Activated CD8-positive, alpha-beta T cell treated with anti-CD3 and anti-CD28 coated beads, Interleukin-2, amount 10 ng/mL, durations not matched to agents 7 days and 5 days (primary cell): ENCODE measurements at places on chromosomes 2 and 18.

DNA sequence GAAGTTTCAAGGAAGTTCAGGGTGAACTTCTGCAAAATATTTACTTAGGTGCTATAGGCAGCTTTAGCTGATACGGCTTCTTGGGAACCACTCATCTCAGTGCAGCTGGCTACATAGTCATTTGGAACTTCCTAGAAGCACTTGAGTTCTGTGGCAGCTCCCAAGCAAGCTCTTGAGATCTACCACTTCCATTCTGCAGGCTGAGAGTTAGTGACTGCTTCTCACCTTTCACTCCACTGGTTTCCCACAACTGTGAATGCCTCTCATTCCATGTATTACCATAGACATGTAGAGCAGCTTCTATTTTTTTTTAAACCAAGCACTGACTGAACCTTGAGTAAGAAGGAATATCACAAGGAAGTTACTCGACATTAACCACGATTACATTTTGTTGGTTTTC, 994.1 kb upstream of the ACVR2A start:
- no peak for DNase-seq
- H3K4me3 ChIP-seq, result no peak overlapping the region
- H3K27ac ChIP-seq, result no peak overlapping the region
- no peaks in the 10 kb centered on the region for H3K27me3 ChIP-seq
- H3K36me3 ChIP-seq, result no peaks in the 10 kb centered on the region

- peak overlapping the region; percentile 97 for H3K27ac ChIP-seq
- H3K27me3 ChIP-seq, result peaks cover 3% of the 10 kb centered on the region
- peaks cover 21% of the 10 kb centered on the region for H3K4me1 ChIP-seq
- peak; percentile 22 for DNase-seq
Measured at GRCh38 chr18:44759925-44760342, 79.2 kb downstream of the SETBP1 start.

DNA sequence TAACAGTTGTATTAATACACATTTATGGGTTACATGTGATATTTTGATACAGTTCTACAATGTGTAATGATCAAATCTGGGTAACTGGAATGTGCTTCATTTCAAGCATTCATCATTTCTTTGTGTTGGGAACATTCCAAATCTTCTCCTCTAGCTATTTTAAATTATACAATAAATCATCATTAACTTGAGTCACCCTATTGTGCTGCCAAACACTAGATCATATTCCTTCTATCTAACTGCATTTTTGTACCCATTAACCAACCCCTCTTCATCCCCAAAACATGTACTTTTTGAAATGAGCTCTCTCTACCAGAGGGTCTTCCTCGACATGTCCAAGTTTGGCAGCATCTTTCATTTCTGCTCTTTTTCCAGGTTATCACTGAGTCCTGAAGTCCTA, 81.1 kb upstream of the TTC39C start:
- H3K36me3 ChIP-seq, result peaks cover 11% of the 10 kb centered on the region

- H3K27me3 ChIP-seq, result no peaks in the 10 kb centered on the region
- H3K4me3 ChIP-seq, result no peak overlapping the region
- H3K4me1 ChIP-seq, result peaks cover 4% of the 10 kb centered on the region
- peaks cover 4% of the 10 kb centered on the region for H3K36me3 ChIP-seq
- no peak overlapping the region for H3K27ac ChIP-seq
Measured at GRCh38 chr2:25489631-25490030, 147.9 kb upstream of the DNMT3A start.

DNA sequence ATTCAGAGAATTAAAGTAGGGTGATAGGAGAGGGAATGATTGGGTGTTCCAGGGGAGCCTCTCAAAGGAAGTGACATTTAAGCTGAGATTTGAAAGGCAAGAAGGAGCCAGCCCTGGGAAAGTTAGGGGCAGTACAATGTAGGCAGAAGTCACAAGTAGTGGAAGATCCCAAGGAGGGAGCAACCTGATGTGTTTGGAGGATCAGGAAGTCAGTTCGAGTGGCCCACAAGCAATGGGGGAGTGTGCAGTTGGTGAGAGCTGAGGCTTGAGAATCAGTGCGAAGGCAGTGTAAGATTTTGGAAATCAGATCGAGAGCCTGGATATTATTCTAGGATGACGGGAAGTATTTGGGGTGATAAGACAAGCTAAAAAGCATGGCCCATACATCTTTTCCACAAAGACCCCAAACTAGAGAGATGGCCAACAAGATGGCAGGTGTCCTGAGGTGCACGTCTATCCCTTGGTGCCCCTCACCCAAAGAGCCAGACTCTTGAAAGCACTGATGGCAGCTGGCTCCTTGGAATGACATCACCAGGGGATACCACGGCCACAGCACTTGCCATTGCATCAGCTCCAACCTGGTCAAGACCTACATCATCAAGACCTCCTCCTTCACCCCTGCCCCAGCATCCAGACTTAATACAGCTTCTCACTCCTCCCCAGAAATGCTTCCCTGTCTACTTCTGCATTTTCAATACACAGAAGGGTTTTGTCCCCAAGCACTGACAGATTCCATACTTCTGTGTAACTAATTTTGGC, 127.3 kb downstream of the BCL2 start:
- H3K27ac ChIP-seq, result peak overlapping the region; percentile 28
- H3K4me3 ChIP-seq, result no peak overlapping the region
- H3K36me3 ChIP-seq, result peaks cover 48% of the 10 kb centered on the region

DNA sequence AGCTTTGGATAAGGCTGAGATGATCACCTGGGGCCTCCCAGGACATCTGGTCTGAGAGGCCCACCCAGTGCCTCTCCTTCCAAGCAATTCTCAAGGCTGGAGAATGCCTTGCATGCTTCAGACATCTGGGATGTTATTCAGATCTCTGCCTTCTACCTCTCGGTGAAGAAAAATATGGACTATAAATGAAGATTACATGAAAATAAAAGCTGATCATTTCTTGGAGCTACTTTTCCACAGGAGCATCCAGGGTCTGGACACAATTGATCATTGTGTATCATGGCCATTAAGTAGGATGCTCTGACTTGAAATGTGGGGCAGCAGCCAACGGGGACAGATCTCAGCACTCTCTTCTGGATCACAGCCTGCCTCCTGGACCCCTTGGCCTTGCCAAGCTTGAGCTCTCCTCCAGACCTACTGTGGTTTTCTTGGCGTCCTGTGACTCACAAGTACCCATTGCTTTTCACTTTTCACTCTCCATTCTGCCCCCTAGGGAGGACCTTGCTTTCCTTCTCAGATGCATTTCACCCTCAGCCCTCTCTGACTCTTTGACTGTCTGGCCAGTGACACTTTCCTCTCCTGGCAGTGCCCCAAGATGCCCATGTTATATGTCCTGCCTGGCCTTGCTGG, 203.1 kb downstream of the INSIG2 start:
- peaks cover 22% of the 10 kb centered on the region for H3K27me3 ChIP-seq
- no peak for DNase-seq
- no peak overlapping the region for H3K4me3 ChIP-seq
- H3K27ac ChIP-seq, result no peak overlapping the region
- H3K4me1 ChIP-seq, result no peaks in the 10 kb centered on the region

- peaks cover 15% of the 10 kb centered on the region for H3K4me1 ChIP-seq
- no peak overlapping the region for H3K4me3 ChIP-seq
- DNase-seq, result peak; percentile 11
- H3K27ac ChIP-seq, result no peak overlapping the region
- no peaks in the 10 kb centered on the region for H3K27me3 ChIP-seq
Measured at GRCh38 chr2:126650994-126651393, 5.0 kb upstream of the GYPC start.

DNA sequence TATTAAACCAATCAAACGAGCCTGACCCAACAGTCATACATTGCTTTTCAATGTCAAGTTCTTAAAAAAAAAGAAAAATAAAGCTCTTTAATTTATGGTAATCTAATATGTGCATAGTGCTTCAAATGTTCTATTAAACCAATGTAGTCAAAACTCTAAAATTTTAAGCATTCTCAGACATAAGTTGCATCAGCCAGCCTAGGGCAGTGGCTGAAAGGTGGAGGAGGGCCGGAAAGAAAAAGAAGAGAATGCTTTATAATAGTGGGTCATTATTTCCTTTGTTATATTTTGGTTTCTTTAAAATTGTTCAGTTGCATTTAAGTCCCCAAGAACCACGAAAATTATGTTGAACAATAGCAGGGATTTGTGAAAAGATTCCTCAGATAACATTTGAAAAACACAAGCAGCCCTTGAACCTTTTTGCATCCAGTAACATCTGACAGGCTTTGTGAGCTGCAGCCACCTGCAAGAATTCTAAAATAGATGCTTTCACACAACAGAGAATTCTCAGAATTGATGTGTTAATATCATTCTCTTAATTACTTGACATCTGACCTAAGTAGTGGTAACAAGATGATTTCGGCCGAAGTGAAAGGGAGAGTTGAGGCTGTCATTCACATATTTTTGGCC, 252.1 kb downstream of the CDCA7 start:
- peaks cover 10% of the 10 kb centered on the region for H3K27me3 ChIP-seq
- no peak overlapping the region for H3K4me3 ChIP-seq
- no peaks in the 10 kb centered on the region for H3K4me1 ChIP-seq
- no peak for DNase-seq

DNA sequence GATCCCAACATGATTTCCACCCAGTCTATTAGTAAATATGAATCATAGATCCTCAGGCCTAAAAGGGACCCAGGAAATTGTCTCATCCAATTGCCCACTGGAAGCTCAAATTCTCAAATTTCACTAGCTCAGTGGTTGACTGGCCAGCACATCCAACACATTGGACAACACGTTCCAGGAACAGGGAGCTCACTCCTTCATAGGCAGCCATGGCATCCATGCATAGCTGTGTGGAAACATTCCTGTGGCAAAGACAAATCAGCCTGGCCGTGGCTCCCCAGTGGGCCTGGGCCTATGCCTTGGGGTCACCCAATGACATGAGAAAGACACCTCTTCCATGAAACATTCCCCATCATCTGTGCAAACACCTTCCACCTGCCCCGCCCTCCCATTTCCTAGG, 261.1 kb downstream of the ANAPC1 start:
- H3K4me1 ChIP-seq, result peaks cover 26% of the 10 kb centered on the region
- H3K27me3 ChIP-seq, result peaks cover 7% of the 10 kb centered on the region
- no peak overlapping the region for H3K27ac ChIP-seq
- no peak overlapping the region for H3K4me3 ChIP-seq
- DNase-seq, result no peak

DNA sequence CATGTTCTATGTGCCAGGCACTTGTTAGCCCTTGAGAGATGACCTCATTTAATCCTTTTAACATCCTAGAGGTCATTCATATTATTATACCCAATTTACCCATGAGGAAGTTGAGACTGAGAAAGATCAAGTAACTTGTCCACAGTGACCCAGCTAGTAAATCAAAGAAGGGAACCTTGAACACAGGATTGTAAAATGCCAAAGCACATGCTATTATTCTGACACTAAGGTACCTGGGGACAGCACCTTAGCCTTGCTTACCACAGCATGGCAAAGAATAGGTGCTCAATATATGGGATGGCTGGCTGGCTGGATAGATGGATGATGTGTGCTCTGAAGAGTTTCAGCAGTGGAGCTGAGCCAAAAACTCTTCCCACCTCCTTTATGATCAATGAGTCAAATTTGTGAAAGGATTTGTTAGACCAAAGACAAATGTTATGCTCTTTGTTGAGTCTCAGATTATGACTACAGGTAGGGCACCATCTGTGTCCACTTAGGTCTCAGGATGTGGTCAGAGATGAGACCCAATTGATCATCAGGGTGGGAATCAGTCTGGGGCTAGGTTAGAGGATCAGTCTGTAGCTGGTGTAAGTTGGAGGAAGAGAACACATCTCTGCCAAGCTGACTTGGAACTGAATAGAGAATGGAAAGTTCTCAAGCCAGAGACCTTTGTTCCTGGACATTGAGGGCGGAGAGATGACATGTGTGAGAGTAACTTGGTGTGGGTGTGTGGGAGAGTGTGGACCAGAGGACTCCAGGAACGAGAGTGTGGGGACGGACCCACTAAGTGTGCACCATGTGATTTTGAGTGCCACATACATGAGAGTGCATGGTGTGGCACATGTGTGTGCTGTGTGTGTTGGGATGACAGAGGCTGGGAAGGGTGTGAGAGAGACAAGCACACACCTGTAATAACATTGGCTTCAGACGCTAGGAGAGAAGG, 16.3 kb upstream of the PKDCC start:
- H3K4me3 ChIP-seq, result no peak overlapping the region
- no peaks in the 10 kb centered on the region for H3K36me3 ChIP-seq
- peaks cover 8% of the 10 kb centered on the region for H3K4me1 ChIP-seq
- peaks cover 13% of the 10 kb centered on the region for H3K27me3 ChIP-seq
- no peak overlapping the region for H3K27ac ChIP-seq

DNA sequence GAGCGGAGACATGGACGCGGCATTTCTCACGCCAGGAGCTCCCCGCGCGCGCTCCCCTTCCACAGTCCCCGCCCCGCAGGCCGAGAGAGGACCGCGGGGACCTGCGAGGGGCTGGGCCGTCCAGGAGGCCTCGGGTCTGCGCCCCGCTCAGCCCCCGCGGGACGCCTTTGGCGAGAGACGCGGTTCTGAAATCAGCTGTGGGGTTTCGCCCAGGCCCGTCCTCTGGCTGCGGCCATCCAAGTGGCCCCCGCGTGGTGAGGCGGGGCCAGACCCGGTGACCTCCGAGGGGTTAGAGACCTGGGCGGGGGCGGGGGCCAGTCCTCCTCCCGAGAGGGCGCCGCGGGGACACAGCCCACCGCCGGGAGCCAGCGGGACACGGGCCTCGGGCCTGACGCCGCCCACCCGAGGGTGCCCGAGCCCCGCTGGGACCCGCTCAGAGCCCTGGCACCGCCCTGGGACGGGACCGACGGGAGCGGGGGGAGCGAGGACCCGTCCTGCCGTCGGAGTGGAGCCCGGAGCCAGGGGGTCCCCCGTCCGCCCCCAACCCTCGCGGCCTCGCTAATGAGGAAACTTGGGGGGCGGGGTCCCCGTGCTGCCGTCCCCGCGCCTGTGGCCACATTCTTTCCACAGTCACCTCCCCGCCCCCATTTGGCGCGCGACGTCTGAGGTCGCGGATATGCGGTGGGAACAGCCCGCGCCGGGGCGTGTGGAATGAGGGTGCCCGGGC, 6.1 kb upstream of the SALL3 start:
- H3K36me3 ChIP-seq, result peaks cover 9% of the 10 kb centered on the region
- H3K4me1 ChIP-seq, result peaks cover 11% of the 10 kb centered on the region
- no peak overlapping the region for H3K27ac ChIP-seq
- DNase-seq, result no peak
- no peak overlapping the region for H3K4me3 ChIP-seq

GRCh38 chr2:178920916-178921513, 113.8 kb upstream of the TTN start:
- no peaks in the 10 kb centered on the region for H3K4me1 ChIP-seq
- H3K4me3 ChIP-seq, result no peak overlapping the region
- H3K27me3 ChIP-seq, result no peaks in the 10 kb centered on the region

DNA sequence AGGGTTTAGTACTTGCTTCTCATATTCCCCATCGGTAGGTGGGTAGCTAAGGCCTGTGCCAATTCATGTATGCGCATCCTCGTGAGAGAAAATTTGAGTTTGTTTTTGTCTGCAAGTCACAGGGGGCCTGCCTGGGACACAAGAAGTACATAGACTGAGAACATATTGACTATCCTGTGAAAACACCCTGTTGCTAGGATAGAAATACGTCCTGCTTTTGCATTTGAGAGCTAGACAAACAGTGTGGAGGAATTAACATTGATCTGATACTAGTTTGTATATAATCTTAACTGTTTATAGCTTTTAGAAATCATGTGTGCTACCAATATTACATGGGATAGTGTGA, 10.9 kb downstream of the WDR7 start:
- DNase-seq, result no peak
- H3K36me3 ChIP-seq, result peaks cover 19% of the 10 kb centered on the region
- no peak overlapping the region for H3K27ac ChIP-seq
- H3K27me3 ChIP-seq, result no peaks in the 10 kb centered on the region
- peaks cover 9% of the 10 kb centered on the region for H3K4me1 ChIP-seq
- H3K4me3 ChIP-seq, result no peak overlapping the region

- no peak overlapping the region for H3K27ac ChIP-seq
- peaks cover 2% of the 10 kb centered on the region for H3K4me1 ChIP-seq
- DNase-seq, result no peak
- H3K27me3 ChIP-seq, result no peaks in the 10 kb centered on the region
- H3K36me3 ChIP-seq, result no peaks in the 10 kb centered on the region
- H3K4me3 ChIP-seq, result no peak overlapping the region
Measured at GRCh38 chr2:45678791-45679348, 27.4 kb downstream of the PRKCE start.
